ENCODE measurements at places on chromosomes 12 and 14.

DNA sequence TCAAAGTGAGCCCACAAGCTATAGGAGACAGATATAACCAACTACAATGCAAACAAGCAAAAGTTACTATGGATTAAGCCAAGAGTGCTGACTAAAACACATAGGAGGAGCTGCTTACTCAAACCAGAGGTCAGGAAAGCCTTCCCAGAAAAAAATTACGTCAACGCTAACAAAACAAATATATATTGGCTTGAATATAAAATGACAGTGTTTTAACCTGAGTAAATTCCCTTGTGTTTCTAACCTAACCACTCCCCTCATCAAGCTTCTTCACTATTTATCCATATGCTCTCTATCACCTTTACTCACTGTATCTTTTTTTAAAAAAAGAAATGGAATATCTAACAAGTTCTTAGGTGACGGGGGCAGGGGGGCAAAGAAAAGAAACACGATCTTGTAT is 115.9 kb downstream of the MED13L start:
- no peak for DNase-seq

- DNase-seq = no peak
Measured at GRCh38 chr12:124309744-124310143, 14.9 kb downstream of the RFLNA start.

- no peak for DNase-seq
Measured at GRCh38 chr14:43790681-43791080, 716.4 kb downstream of the FSCB start.

GRCh38 chr12:42603246-42603990 is 13.9 kb upstream of the PRICKLE1 start:
- no peak for DNase-seq

DNA sequence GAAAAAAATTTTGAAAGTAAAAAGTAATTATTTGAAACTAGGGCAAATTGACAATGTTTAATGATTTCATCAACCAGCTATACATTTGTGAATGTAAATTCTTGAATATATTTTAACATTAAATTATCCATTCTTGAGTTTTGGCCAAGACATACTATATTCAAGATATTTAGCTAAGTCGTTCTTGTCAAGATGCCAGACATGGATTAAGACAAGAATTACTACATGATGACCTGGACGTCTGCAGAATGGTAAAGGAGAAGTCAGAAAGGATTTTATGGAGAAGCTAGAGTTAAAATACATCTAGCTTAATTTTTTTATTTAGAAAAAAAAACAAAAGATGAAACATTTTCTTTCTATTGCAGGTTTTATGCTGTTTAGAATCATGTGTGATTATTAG is 255.8 kb downstream of the TMTC2 start:
- no peak for DNase-seq

- no peak for DNase-seq
Measured at GRCh38 chr14:92895352-92895878, 27.5 kb upstream of the CHGA start.

DNA sequence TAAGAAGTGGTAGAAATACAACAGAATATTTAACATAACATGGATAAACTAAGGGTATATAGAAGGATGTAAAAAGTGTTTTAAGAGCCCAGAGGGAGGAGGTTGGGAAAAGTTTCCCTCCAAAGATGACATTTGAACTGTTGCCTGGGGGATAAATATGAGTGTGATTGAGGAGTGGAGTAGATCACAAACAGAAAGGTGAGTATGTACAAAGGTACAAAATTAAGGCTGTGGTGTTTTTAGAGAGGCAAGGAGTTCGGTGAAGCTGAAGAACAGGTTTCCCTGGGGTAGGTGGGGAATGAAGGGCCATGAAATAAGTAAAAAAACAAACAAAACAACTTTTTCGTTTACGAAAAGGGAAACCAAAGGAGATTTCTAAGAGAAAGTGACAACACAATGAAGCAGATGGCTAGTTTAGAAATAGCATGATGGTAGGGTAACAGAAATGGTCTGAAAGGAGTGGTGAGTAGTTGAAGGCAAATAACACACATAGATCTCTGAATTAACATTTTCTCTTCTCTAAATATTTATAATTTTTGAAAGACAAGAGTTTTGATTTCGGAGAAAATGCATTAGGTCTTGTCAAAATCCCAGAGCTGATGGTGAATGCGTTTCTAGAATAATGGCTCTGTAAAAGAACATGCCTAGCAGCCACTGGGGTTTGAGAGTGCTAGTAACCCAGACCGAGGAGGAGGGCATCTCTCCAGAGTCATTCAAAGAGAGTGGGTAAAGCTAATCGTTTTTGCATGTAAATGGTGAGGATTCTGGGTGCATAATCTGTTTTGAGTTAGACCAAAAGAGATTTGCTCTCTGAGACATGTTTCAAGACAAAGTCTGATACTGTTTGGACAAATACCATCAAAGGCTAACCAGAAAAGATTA is 240.4 kb upstream of the DCN start:
- no peak for DNase-seq

DNA sequence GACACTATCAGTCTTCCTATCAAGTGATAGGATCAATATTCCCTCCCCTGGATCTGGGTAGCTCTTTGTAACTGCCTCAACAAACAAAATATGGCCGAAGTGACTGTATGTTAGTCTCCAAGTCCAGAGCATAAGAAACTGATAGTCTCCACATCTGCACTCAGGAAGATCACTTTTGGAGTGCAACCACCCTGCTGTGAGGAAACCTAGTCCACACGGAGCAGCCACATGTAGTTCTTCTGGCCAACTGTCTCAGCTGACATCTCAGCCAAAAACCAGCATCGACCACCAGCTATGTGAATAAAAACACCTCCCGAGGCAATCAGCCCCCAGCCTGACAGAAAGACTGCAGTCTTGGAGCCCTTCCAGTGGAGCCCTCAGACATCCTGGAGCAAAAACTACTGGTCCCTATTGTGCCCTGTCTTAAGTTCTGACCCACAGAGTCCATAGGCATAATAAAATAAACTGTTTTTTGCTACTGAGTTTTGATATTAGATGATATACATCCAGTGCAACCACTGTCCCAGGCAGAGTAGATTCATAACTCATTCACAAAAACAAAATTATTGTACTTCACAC is 143.8 kb downstream of the MED13L start:
- DNase-seq = no peak

DNA sequence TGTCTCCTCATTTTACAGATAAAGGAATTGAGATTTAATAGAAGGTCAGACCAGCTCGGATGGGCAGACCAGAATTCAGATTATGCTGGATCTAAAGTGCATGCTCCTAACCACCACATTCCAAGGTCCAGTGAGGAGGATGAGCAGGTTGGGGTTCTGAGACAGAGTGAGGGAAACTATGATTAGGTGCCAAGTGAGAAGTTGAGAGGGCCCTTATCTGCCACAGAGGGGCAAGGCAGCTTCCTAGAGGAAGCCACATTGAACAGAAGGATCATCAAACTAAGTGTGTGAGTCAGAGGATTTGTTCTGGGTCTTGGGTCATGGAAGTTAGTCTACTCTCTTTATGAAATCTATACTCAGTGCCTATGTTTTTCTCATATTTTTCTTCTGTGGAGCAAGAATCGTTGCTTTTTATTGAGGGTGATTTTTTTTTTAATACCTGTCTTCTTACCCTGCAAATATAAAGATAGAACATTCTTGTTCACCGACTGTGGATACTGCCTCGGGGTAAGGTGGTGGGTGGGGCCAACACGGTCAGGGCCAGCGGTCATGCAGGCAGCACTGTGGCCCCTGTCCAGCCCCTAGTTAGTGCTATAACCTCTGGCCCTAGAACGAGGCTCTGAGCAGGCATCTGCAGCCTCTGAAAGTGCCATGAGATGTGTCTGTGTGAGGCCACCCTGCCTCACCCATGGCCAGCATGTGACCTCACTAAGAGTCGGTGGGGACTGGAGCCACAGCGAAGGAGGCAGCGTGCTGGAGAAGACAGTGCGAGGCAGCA is 55.6 kb upstream of the PTHLH start:
- no peak for DNase-seq

GRCh38 chr14:66939409-66939808 is 249.8 kb upstream of the GARIN2 start:
- no peak for DNase-seq

DNA sequence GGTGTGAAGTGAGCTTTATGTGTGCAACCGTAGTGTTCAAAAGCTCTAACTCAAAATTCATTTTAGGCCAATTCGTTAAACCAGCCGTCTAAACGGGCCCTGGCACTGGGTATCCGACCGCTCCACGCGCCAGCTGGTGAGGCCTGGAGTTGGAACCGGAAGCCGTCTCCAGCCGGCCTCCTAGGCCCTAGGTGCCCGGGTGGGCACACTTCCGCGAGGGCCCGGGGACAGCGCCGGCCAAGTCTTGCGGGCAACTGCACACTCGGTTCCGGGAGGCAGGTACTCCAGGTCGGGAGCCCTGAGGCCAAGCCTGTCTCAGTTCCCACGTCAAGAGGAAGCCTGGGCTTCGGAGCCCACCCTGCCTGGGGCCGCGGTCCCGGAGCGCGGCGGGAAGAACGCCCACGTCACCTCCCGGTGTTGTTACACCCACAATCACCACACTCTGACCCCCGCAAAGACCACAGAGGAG is 16.2 kb downstream of the OTX2 start:
- DNase-seq = no peak

DNA sequence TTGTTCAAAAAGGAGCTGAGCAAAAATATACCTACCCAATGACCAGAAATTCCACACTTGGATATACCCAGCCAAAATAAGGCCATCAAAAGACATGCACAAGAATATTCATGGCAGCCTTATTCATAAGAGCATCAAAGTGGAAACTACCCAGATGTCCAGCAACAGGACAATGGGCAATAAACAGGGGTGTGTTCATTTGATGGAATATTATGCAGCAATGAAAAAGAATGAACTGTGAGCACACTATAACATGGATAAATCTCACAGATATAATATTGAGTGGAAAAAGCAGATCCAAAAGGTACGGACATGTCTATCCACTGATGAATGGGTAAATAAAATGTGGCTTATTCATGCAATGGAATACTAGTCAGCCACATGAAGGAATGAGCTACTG is 209.2 kb upstream of the LHX5 start:
- no peak for DNase-seq

DNA sequence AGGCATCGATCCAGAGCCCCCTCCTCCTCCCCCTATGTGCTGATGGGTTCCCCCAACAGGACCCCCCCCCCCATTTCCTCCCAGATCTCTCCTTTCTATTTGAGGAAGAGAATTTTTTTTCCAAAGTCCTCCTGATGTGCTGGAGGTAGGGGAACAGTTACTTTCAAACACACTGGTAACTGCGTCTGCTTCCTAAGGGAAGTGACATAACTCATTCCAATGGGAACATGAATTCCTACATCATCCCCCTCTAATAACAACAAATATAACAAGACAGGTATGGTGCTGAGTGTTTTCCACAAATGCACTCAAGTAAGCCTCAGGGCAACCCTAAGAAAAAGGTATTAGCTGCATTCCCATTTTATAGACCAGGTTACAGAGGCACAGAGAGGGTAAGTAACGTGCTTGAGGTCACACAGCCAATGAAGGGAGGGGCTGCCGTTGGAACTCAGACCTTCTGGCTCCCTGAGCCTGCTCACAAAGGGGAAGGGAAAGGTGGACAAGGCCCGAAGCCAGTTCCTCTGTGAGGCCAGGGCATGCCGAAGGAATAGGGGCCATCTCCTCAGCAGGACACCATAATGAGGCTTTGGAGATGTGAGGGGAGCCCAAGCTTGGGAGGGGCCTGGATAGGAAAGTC is 121.1 kb upstream of the NCOR2 start:
- no peak for DNase-seq

DNA sequence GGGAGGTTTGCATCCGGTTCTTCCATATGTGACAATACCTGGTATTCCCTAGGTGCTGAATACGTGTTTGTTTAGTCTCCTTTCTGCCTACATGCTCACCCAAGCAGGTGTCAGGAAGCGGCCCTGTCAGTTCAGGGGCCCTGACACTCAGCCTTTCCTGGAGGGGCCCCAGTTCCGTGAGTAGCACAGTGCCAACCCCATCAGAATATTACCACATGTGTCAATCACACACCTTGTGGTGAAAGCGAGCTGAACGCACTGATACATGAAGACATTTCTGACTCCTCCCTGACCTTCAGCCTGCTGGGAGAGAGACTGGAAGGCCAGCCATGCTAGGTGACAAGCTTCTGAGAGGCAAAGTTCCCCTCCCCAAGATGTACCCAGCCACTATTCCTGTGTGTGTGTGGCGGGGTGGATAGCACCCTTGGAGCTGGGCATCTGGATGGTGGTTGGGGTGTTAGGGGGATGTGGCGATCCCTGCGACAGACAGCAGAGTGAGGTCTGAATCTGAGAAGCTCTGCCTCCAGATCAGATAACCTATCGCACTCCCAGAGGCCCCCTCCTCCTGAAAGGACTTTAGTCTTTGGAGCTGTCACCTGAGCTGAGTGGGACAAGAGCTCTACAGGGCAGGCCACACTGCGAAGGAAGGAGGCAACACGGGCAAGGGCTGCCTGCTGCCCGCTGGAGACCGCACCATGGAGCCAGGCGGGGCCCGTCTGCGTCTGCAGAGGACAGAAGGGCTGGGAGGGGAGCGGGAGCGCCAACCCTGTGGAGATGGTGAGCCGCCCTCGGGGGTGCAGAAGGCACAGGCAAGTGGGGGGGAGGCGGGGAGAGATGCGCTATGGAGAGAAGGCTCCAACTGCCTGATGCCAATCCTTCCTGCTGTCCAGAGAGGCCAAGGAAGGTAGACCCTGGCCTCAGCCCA is at the start of gene SOAT2:
Gene SOAT2 (plus strand): TSS at position 604 of the 925 bp plus-strand sequence. CDS start 92 bp downstream, at position 696.
- DNase-seq = peak; percentile 60

GRCh38 chr12:65643595-65644386 is 180.5 kb upstream of the HMGA2 start:
- no peak for DNase-seq

- no peak for DNase-seq
Measured at GRCh38 chr12:93402333-93403311, 24.9 kb downstream of the NUDT4 start.

DNA sequence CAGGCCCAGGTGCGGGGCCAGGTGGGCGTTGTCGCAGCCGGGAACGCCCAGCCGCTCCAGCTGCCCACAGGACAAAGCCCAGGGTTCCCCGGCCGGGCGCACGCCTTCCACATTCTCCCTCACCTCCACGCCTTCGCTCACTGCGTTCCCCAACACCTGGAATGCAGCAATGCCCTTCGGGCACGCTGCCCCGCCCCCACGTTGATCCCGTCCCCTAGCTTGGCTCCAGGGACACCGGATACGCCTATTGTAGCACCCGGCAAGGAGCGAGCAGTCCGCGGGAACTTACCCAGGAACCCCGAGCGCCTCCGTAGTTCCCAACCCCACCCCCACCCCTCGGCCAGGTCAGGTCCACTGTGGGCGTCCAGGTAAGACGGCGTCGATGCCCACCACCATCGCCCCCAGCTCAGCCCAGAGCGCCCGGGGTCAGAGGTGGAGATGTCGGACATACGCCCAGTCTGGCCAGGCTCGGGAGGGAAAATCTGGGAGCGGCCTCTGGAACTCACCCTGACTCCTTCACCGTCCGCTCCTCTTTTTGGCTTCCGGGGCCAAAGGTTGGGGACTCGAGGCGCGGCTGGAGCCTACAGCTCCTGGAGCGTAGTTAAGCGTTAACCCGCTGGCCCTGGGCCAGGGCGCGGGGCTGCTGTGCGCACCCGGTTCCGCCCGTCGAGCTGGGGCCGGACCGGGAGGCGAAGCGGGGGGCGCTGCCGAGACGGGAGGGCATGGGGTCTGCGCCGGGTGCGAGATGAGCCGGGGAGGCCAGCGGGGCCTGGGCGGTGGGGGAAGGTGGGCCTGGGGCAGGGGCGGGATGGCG is 594 bp upstream of the CEP170B start:
- DNase-seq = peak; percentile 94

- DNase-seq = no peak
Measured at GRCh38 chr14:105475269-105476096, 862 bp downstream of the CRIP2 start.

Measured in SW480 (cell line).